Tongue (tissue), 3 donors: ENCODE measurements at places on chromosomes 6 and 20. TPM values are rescaled to one million over a fixed set of nuclear protein-coding genes. Genes with fewer than 3 reads are reported as not detected.

The HLA-DOA gene
- 1.6 TPM for total RNA-seq

The POPDC3 gene
- 70.0 TPM for total RNA-seq

The LSM14B gene
- total RNA-seq: 82.9 TPM

The MAP7 gene
- total RNA-seq: 6.1 TPM

The CST4 gene
- not detected for total RNA-seq

The C20orf141 gene
- not detected for total RNA-seq

The MRAP2 gene
- 32.9 TPM for total RNA-seq

The CDK19 gene
- total RNA-seq: 20.3 TPM

The TOX2 gene
- total RNA-seq: 0.51 TPM

The TINAG gene
- not detected for total RNA-seq

The SOX4 gene
- total RNA-seq: 43.0 TPM

The TPMT gene
- 4.2 TPM for total RNA-seq

The PTCRA gene
- total RNA-seq: 1.8 TPM

The PPP1R3D gene
- 7.5 TPM for total RNA-seq

The MUC22 gene
- 0.21 TPM for total RNA-seq
